EL (cell line): ENCODE measurements at places on chromosomes 6 and 20.
A peak's percentile ranks its signal among the peaks of the same experiment; 100 is the strongest.

- DNase-seq: peak; percentile 95
Observed at GRCh38 chr6:168968228-168968627, 285.4 kb downstream of the THBS2 start.

- no peak for DNase-seq
Observed at GRCh38 chr6:36788768-36789167, 50.5 kb downstream of the CPNE5 start.

DNA sequence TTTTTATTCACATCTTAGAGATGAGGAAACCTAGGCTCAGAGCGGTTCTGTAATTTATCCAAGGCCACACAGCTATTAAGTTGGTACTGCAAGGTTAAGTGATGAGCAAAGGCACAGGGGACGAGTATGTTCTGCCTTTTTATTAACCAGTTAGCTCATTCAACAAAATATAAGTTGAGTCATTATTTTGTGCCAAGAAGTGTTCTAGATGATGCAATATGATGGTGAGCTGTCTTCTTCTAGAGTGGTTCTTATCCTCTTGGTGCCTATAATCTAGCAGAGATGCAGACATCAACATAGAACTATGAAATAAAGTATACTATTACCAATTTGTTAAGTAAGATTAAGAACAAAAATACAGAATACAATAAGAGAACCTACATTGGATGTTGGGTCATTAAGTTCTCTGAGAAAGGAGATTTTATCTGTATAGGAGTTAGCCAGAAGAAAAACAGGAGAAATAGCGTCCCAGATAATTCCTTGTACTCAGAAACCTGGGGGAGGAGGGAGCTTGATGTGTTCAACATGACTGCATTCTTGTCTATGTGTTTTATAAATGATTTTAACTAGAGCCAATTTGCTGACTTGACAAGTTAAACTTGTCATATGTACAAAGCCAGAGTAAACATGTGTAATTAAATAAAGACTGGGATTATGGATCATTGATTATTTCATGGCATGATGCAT is 122.3 kb downstream of the TBXT start:
- DNase-seq: peak; percentile 11

GRCh38 chr6:132471787-132472186 is 41.1 kb downstream of the STX7 start:
- DNase-seq: no peak

GRCh38 chr6:158715330-158716311 is 65.8 kb downstream of the SYTL3 start:
- DNase-seq: no peak

GRCh38 chr6:5671601-5672559 is 334.8 kb downstream of the NRN1 start:
- DNase-seq: no peak

- DNase-seq: peak; percentile 58
Observed at GRCh38 chr6:81751388-81752083, 945 bp downstream of the TENT5A start.
